Panc1 (cell line): ENCODE measurements at places on chromosomes 1 and 21. TPM values are rescaled to one million over a fixed set of nuclear protein-coding genes. Genes with fewer than 3 reads are reported as not detected.

The DTL gene
- total RNA-seq: 26.7 TPM

The AMY1B gene
- not detected for total RNA-seq

The FCAMR gene
- not detected for total RNA-seq

The BTBD8 gene
- total RNA-seq: 0.69 TPM

The XPR1 gene
- total RNA-seq: 36.1 TPM

The C1orf185 gene
- total RNA-seq: not detected

The CFAP107 gene
- not detected for total RNA-seq

The CCDC30 gene
- 1.3 TPM for total RNA-seq

The FMO4 gene
- 0.33 TPM for total RNA-seq

The PRDM16 gene
- 22.3 TPM for total RNA-seq

The GJC2 gene
- 2.4 TPM for total RNA-seq

The SERPINC1 gene
- 0.64 TPM for total RNA-seq

The ARPC5 gene
- total RNA-seq: 104 TPM

The ZMPSTE24 gene
- total RNA-seq: 65.4 TPM

The THEM5 gene
- total RNA-seq: not detected

The MFAP2 gene
- 12.9 TPM for total RNA-seq

The PODN gene
- 0.23 TPM for total RNA-seq

The PLA2G2F gene
- not detected for total RNA-seq

The FAM110D gene
- total RNA-seq: 0.05 TPM

The IFI44L gene
- total RNA-seq: 0.10 TPM

The VAMP4 gene
- 9.3 TPM for total RNA-seq

The KLHDC8A gene
- total RNA-seq: 0.31 TPM

The RGS7 gene
- total RNA-seq: 0.10 TPM

The SPRR5 gene
- total RNA-seq: not detected
